B cell (primary cell): ENCODE measurements at places on chromosomes 12 and 14. TPM values are rescaled to one million over a fixed set of nuclear protein-coding genes. Genes with fewer than 3 reads are reported as not detected.

GRCh38 chr12:11830307-11830801, 180.9 kb downstream of the ETV6 start:
- DNase-seq = peak; percentile 45

GRCh38 chr14:81220580-81220829, 254 bp downstream of the GTF2A1 start:
- DNase-seq = no peak

DNA sequence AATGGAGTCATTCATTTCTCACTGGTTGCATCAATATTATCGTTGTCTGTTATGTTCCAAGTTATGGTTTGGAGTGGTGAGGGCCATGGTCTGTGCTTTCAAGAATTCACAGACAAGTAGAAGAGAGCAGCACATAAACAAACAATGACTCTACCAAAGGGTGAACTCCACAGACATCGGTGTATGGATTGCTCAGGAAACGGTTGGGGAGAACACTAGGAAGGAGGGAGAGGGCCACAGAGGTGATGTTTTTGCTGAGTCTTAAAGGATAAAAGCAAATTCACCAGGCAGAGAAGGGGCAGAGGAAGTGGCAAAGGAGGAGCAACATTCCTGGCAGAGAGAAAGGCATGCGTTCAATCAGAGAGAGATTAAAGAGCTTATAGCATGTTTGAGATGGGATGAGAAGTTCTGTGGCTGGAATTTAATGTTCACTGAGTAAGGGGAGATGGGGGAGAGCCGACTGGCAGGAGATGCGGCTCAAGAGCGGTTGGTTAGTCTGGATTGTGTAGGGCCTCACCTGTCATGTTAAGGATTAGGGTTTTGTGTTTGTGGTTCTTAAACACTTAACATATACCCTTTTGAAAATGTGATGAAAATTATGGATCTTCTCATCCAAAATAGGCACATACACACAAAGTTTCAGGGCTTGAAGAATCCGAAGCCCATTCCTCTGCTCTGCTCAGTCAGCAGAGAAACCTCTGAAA, 42.3 kb upstream of the FRMD6 start:
- DNase-seq = no peak

DNA sequence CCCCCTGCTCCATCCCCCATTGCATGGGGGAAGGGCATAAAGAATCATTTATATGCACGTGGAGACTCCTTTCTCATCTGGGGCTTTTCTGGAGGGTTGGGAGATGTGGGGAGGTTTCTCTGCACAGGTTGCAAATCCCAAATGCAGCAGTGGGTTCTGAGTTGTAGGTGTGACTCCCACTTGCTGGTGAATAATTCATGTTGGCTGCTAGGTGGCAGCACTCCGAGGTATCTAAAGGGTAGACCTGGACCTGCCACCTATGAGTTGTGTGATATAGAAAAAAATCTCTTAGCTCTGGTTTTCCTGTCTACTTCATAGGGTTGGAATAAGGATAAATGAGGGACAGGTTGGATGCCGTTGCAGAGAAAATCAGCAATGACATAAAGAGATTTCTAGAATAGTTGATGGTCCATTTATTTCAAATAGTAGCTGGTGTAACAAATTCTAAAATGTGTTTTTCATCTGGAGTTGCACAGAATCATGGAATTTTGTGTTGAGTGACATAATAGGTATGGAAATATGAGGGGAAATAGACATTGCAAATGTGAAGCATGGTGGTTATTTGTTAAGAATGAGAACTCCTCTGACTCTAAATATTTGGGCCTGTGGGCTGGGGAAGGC, 4.6 kb downstream of the MARCHF9 start:
- peak; percentile 56 for DNase-seq

- no peak for DNase-seq
These were observed 15.0 kb upstream of the OAS2 start for GRCh38 chr12:112963227-112963861.

DNA sequence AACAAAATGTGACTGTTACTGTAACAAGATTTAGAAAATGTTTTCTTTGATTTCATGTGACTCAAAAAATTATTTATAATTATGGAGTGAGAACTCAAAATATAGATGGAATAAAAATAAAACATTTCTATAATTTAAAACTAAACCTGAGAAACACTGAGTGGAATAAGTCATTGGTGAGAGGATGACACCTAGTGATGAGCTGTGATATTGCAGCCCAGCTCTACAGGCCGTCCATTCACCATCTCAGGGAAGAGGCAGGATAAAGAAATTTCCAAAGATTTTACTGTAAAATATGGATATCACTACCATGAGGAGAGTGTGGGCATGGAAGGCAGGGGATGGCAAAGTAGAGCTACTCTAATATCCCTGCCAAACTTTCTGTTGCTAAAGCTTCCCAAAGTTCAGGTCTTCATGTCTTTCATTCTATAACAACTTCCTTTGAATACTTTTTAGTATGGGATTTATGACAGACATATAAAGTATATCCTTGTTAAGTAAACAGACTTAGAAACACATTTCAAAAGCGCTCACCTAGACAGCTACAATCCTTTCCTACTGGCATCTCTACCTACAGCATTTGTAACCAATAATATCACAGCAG, 308.0 kb downstream of the ITPR2 start:
- peak; percentile 55 for DNase-seq

- DNase-seq = no peak
These were observed 95.0 kb upstream of the TBX5 start for GRCh38 chr12:114500775-114501473.

DNA sequence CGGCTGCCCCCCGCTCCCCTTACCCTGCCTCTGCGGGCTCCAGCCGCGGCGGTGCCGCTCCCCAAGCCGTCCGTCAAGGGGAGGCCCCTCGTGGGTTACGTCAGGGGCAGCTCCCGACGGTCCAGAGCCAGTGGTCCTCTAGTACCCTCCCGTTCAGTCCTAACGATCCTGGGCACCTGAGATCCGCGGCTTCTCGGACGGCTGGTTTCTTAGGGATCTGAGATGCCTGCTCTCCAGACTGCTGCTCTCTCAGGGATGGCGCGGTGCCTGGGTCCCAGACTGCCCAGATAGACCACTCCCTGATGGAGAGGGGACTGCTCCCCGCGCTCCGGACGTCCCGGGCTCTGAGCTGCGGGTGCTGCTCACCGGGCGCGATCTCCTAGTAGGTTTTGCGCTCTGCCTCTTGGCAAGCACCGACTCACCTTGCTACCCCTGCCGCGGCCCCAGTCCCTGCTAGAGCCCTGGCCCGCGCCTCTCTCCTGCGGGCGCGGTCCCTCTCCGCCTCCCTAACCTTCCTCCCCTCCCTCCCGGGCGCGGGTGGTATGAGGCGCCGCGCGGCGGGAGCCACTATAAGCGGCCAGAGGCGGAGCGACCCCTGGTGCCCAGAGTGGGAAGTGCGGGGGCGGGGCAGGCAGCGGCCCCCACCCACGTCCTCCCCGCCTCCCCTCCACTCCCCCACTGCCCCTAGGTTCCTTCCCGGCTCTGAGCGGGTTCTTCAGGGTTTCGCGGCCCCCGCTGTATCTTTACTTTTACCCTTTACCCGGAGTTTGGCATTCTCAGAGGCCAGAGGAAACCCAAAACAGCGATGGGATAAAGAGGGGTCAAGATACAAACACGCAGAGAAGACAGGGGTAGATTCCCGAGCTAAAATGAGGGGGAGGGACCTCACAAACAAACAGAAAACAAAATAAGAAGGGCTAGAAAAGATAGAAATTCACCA, at the start of gene C1QL4:
Gene C1QL4, minus strand, starts transcription at position 544 of the 940 bp plus-strand sequence. CDS start 711 bp downstream, outside the sequence.
- DNase-seq = peak; percentile 91

The SLC10A1 gene
- total RNA-seq = not detected in 2 replicates

The FAM222A gene
- 4.6 and 4.7 TPM in 2 replicates for total RNA-seq
